ENCODE measurements at places on chromosomes 6 and 20. TPM values are rescaled to one million over a fixed set of nuclear protein-coding genes. Genes with fewer than 3 reads are reported as not detected.

GRCh38 chr6:17851001-17851719, 136.3 kb downstream of the KIF13A start:
- H3K27ac ChIP-seq: no peak overlapping the region
- H3K27me3 ChIP-seq: no peaks in the 10 kb centered on the region
- H3K36me3 ChIP-seq: no peaks in the 10 kb centered on the region
- DNase-seq: no peak
- H3K4me3 ChIP-seq: no peak overlapping the region
- H3K4me1 ChIP-seq: no peaks in the 10 kb centered on the region

DNA sequence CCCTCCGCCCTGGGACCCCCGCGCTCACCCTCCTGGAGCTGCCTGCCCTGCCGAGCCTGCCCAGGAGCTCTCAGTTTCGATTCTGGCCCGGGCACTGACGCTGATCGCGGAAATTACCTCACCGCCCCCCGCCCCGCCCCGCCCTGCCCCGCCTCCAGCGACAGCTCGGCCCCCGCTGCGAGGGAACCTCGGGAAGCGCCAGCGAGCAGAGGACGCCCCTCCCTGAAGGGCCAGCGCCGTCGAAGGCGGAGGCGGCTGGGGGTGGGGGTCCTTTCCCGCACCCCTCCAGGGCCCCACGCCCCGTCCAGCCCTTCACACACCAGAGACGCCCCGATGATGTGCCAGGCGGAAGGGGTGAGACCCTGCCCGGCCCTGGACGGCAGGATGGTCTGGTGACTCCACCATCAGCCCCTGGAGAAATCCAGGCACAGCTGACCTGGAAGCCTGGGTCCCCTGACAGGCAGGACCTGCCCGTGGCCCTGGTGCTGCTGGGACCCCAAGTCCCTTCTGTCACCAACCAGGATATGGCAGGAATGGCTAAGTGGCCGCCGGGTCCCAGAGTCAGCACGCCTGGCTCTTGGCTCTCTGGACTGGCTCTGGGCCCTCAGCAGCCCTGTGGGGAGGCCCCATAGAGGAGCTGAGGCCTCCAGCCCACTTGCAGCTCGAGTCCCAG, at the start of gene HELZ2:
HELZ2 (minus strand) TSS at position 84 of the 673 bp plus-strand sequence. CDS start 1,854 bp downstream, outside the sequence.
- H3K4me3 ChIP-seq: peak within 1 kb of the TSS; percentile 52
- no peak within 1 kb of the TSS for H3K27ac ChIP-seq
- H3K27me3 ChIP-seq: peaks cover 38% of the 10 kb centered on the region
- H3K4me1 ChIP-seq: peaks cover 5% of the 10 kb centered on the region
- H3K36me3 ChIP-seq: no peaks in the 10 kb centered on the region
- peak; percentile 77 for DNase-seq

GRCh38 chr6:13418844-13419243, 68.6 kb downstream of the GFOD1 start:
- H3K36me3 ChIP-seq: no peaks in the 10 kb centered on the region
- no peaks in the 10 kb centered on the region for H3K4me1 ChIP-seq
- no peaks in the 10 kb centered on the region for H3K27me3 ChIP-seq

- H3K36me3 ChIP-seq: no peaks in the 10 kb centered on the region
- no peaks in the 10 kb centered on the region for H3K4me1 ChIP-seq
- H3K4me3 ChIP-seq: no peak overlapping the region
- H3K27ac ChIP-seq: no peak overlapping the region
- no peaks in the 10 kb centered on the region for H3K27me3 ChIP-seq
These were observed 135.6 kb upstream of the SLC22A23 start for GRCh38 chr6:3592371-3592941.

DNA sequence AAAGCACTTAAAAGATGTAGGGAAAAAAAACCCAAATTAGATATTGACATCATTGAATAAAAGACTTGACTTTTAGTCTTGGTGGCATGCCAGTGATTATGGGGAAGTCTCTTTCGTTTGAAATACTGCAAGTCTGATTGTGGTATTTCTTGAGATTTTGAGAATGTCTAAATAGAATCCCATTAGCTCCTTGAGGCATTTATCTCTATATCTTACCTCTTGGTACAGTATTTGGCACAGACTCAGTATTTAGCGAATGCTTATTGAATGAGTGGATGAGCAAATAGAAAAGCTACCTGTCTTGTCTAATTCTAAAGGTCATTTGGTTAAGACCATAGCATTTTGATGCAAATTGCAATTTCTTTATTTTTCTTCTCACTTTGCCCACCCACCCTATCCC, 156.5 kb downstream of the TFAP2B start:
- H3K27me3 ChIP-seq: no peaks in the 10 kb centered on the region
- no peak overlapping the region for H3K27ac ChIP-seq

DNA sequence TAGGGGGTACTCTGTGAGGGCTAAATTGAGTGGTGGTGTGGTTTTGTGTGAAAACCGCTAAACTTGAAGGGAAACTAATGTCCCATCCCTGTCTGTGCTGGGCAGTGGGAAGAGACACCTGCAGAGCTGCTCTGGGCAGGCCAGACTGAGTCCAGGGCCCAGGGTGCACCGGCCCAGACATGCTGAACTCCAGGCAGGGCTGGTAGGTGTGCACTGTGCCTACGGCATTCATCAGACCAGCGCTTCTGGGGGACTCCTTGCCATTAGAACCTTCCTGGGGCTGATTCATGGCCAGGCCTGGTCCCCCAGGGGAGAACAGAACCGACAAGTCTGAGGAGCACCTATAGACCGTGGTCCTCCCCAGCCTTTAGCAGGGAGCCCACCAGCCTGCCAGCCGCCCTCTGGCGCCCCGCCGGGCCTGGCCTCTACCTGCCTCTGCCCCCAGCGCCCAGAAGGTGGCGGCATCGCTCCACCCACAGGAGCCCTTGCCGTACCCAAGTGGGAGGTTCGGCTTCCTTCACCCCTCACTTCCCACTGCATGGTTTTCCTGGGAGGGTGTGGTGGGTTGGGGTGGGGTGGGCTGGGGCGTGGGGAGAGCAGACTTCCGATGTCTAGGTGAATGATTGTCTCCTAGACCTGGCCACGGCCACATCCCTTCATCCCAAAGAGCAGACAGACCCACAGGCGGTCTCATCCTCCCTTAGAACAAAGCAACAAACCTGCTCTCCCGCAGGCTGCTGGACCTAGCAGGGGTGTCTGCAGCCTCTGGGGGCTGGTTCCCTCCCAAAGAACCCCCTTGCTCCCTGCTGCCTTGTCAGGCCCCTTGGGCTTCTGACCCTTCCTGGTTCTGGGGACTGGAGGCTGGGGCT, 15.5 kb downstream of the CCDC167 start:
- peak; percentile 53 for DNase-seq
- no peak overlapping the region for H3K4me3 ChIP-seq
- H3K27ac ChIP-seq: no peak overlapping the region
- H3K27me3 ChIP-seq: no peaks in the 10 kb centered on the region

- H3K36me3 ChIP-seq: no peaks in the 10 kb centered on the region
- DNase-seq: no peak
- no peaks in the 10 kb centered on the region for H3K27me3 ChIP-seq
- H3K4me1 ChIP-seq: peaks cover 4% of the 10 kb centered on the region
These were observed 18.1 kb upstream of the ATRN start for GRCh38 chr20:3452690-3453089.

DNA sequence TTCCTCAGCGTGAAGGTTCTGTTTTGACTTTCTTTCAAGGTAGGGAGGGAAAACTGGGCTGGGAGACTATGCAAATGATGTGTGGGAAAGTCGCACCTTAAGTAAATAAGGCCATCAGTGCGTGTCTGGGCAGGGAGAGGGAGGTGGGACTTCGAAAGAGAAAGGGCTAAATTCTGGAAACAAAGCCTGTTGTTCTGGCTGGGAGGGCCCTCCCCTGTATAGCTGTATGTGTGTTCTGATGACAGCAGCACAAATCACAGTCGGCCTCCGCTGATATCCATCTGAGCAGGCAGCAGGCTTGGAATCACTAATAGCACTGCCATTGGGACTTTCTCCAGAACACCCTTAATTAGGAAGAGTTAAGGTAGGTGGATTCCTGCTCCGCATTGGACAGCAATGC, 19.2 kb downstream of the JAG1 start:
- no peak for DNase-seq
- peaks cover 2% of the 10 kb centered on the region for H3K36me3 ChIP-seq
- H3K27me3 ChIP-seq: no peaks in the 10 kb centered on the region
- peaks cover 22% of the 10 kb centered on the region for H3K4me1 ChIP-seq

GRCh38 chr6:74409447-74409846, 713.4 kb downstream of the CD109 start:
- no peak overlapping the region for H3K4me3 ChIP-seq
- H3K27ac ChIP-seq: no peak overlapping the region
- H3K4me1 ChIP-seq: peaks cover 26% of the 10 kb centered on the region
- H3K36me3 ChIP-seq: no peaks in the 10 kb centered on the region

- no peak for DNase-seq
- peaks cover 58% of the 10 kb centered on the region for H3K27me3 ChIP-seq
- no peaks in the 10 kb centered on the region for H3K36me3 ChIP-seq
These were observed 1.5 kb downstream of the NOL4L start for GRCh38 chr20:32583581-32584070.

DNA sequence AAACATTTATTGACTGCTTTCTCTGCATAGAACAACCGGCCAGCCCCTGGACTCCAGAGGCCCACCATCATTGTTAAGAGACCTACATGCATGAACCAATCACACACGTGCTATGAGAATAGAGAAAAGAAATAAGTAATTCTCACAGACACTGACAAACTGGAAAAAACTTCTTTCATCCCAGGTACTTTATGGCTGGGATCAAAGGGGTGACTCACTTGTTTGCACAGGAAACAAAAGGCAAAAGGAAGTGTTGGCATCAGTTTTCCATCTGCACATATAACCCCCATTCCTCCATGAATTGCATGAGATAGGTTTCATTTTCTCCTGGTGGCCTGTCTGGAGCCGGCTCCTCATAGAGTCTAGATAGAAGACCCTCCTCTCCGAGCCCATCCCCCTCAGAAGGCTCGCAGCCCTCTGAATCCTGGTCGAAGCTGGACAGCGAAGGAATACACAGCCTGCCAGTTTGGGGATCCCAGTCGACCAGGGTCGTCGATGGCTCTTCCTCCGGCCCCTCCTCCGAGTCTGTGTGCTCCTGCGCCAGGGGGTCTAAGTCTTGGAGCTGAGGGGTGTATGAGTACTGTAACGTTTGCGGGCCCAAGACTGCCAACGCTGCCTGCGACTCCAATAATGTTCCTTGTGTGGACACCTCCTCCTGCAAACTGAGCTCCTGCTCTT, 43.3 kb downstream of the IL20RA start:
- DNase-seq: no peak
- H3K27ac ChIP-seq: no peak overlapping the region
- H3K27me3 ChIP-seq: no peaks in the 10 kb centered on the region
- H3K4me3 ChIP-seq: no peak overlapping the region
- no peaks in the 10 kb centered on the region for H3K36me3 ChIP-seq

DNA sequence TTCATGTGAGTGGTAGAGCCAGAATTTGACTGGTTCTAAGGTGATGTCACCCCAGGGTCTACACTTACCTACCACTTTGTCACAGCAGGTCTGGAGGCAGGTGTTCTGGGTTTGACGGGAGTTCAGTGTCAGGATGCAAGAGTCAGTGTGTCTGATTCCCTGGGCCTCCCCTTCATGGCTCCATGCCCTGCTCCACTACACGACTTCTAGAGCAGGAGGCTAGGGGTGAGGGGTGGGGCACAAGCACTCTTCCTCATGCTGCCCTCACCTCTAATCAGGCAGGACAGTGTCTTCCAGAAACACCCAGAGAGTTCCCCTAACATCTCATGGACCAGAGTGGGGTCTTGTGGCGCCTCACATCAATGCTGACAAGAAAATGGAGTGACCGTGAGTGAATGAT, 118.2 kb downstream of the CDC5L start:
- no peaks in the 10 kb centered on the region for H3K27me3 ChIP-seq
- H3K27ac ChIP-seq: no peak overlapping the region
- no peaks in the 10 kb centered on the region for H3K4me1 ChIP-seq
- H3K36me3 ChIP-seq: no peaks in the 10 kb centered on the region
- no peak for DNase-seq

DNA sequence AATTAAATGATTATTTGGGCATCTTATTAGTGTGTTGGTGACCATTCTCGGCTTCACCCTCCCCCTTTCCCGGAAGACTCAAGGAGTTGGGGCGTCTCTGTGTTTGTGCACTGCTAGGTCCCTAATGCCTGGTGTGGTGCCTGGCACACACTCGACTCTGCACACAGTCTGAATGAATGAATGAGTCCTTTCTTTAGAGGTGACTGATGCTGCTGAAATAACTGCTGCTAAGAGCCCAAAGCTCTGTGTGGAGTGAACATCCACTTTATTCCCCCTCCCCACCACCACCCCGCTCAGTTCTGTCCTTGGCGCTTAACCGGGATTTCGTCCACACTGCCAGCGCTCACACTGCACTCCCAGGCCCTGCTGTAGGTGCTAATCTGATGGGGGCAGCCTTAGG, 1.2 kb upstream of the PHACTR3 start:
- no peak overlapping the region for H3K27ac ChIP-seq
- no peak overlapping the region for H3K4me3 ChIP-seq
- H3K27me3 ChIP-seq: peaks cover 48% of the 10 kb centered on the region
- no peaks in the 10 kb centered on the region for H3K36me3 ChIP-seq
- no peak for DNase-seq

DNA sequence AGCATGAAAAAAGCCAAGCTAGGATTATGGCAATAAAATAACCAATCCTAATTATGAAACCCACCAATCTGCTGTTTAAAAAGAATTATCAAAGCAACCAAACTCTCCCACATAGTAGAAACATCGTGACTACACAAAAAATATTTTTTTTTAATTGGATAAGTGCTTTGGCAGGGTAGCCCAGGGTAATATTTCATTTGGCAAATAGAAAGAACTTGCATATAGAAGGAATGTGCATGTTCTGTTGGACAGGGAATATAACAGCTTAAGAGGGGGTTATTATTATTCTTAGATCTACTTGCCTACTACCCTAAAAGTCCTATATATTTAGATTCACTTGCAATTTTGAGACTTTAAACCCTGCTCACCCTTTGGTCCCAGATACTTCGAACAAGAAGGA, 972 bp downstream of the GSTA3 start:
- DNase-seq: no peak
- H3K36me3 ChIP-seq: no peaks in the 10 kb centered on the region
- H3K4me1 ChIP-seq: no peaks in the 10 kb centered on the region
- H3K4me3 ChIP-seq: no peak overlapping the region

- DNase-seq: no peak
- H3K4me3 ChIP-seq: no peak overlapping the region
- H3K27ac ChIP-seq: no peak overlapping the region
- no peaks in the 10 kb centered on the region for H3K27me3 ChIP-seq
- H3K4me1 ChIP-seq: no peaks in the 10 kb centered on the region
- no peaks in the 10 kb centered on the region for H3K36me3 ChIP-seq
These were observed 338.7 kb upstream of the RUNX2 start for GRCh38 chr6:44989391-44989790.

The MAN1A1 gene
- total RNA-seq: 15.4 TPM

The MTG2 gene
- 66.2 TPM for total RNA-seq

The UNC5CL gene
- total RNA-seq: 0.23 TPM

The DCBLD1 gene
- 6.8 TPM for total RNA-seq

The KIF16B gene
- total RNA-seq: 2.6 TPM

The SLC17A1 gene
- not detected for total RNA-seq

Measured in SJCRH30 (cell line).